ENCODE measurements at places on chromosomes 4 and X. TPM values are rescaled to one million over a fixed set of nuclear protein-coding genes. Genes with fewer than 3 reads are reported as not detected.

The CFAP299 gene
- total RNA-seq: 1.1 TPM

The FAM114A1 gene
- 507 TPM for total RNA-seq

The AADAT gene
- 4.7 TPM for total RNA-seq

The BTK gene
- not detected for total RNA-seq

DNA sequence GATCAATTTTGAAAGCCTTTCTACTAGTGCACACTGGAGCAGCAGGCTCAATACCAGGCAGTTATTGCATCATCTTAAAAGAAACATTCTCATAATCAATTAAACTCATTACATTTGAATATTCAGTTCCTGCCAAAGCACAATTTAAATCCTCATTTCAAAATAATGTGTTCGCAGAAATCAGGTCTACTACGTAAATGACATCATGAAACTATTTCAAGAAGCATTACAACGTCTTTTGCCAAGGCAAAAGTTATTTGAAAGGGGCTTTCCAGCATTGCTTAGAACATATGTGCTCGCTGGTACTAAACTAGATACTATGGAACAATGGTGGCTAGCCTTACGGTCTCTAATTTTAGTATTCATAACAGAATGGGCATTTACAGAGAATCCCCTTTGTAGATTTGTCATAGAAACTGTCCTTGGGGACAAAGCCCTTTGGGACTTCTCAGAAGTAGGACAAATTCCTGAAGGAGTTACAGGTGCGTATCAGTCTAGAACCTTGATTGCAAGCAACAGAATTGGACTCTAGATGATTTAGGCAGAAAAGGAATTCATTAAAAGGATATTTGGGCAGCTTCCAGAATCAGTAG is 27.6 kb upstream of the HUWE1 start:
- DNase-seq: peak; percentile 4

DNA sequence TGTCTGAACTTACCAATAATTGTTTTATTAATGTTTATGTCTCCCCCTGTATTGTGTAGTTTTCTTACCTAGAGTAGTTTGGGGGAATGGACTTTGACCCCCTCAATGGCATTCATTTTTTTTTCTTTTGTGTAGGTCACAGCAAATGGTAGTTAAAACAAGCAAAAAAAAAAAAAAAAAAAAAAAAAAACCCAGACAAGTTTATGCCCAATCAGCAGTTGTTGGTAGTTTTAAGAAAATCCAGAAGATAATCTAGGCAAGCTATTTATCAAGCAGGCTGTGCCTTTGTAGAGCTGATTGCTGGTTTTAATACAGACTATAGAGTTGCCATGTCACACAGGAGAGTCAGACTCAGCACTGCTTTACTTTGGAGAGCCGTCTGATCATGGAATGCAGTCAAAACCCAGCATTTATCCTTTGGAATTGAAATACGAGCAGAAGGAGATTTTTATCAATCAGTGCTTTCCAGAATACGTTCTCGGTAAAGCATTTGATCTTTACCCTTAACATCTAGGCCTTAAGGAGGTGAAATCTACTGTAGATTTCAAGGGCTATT is 16.6 kb downstream of the DCUN1D4 start:
- DNase-seq: no peak

- peak; percentile 46 for DNase-seq
These were observed 28.2 kb downstream of the ARSJ start for GRCh38 chr4:113951263-113951662.

GRCh38 chr4:121326597-121326996 is 54.2 kb downstream of the QRFPR start:
- DNase-seq: no peak
